Stimulated activated CD4-positive, alpha-beta T cell treated with anti-CD3 and anti-CD28 coated beads, Interleukin-15, amount 100 ng/mL, for 1 hour (primary cell): ENCODE measurements at places on chromosomes 7 and 10.

- no peak for DNase-seq
Observed at GRCh38 chr7:114930829-114931655, 9.1 kb downstream of the MDFIC start.

DNA sequence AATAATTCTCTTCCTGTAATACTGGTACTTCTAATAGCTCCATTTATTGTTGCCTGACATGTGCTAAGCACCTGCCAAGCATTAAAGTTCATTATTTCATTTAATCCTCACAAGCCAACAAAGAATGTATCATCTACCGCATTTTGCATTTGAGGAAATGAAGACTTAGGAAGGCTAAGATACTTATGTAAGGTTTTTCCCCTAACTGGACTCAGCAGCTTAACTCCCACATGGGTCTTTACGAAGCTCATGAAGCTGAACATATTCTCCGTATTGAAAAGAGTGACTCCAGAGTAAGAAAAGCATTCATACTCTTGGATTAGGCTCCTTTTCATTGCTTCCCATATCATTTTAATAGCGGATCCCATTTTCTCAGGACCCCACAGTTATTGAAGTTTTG, 155.7 kb upstream of the TMEM72 start:
- DNase-seq = no peak

- DNase-seq = no peak
Observed at GRCh38 chr10:3782146-3782450, 2.9 kb downstream of the KLF6 start.

DNA sequence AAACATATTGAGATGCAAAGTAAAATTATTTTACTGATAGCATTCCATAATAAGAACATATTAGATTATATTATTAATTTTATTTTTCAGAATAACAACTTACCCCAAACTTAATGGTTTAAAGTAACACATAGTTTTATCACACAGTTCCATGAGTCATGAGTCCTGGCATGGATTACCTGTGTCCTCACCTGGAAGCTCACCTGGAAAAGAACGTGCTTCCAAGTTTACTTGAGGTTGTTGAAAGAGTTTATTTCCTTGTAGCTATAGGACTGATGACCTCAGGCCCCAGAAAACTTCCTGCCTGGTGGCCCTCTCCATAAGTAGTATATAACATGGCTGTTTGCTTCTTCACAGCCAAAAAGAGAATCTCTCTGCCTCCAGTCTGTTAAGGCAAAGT, 254.6 kb downstream of the TFEC start:
- no peak for DNase-seq

- no peak for DNase-seq
Observed at GRCh38 chr10:110609605-110610004, 34.5 kb upstream of the RBM20 start.

- DNase-seq = no peak
Observed at GRCh38 chr7:139058943-139059342, 23.1 kb upstream of the ZC3HAV1L start.

- no peak for DNase-seq
Observed at GRCh38 chr10:101568054-101568745, 19.9 kb downstream of the POLL start.

- no peak for DNase-seq
Observed at GRCh38 chr7:96521068-96521894, 188.4 kb downstream of the SEM1 start.

DNA sequence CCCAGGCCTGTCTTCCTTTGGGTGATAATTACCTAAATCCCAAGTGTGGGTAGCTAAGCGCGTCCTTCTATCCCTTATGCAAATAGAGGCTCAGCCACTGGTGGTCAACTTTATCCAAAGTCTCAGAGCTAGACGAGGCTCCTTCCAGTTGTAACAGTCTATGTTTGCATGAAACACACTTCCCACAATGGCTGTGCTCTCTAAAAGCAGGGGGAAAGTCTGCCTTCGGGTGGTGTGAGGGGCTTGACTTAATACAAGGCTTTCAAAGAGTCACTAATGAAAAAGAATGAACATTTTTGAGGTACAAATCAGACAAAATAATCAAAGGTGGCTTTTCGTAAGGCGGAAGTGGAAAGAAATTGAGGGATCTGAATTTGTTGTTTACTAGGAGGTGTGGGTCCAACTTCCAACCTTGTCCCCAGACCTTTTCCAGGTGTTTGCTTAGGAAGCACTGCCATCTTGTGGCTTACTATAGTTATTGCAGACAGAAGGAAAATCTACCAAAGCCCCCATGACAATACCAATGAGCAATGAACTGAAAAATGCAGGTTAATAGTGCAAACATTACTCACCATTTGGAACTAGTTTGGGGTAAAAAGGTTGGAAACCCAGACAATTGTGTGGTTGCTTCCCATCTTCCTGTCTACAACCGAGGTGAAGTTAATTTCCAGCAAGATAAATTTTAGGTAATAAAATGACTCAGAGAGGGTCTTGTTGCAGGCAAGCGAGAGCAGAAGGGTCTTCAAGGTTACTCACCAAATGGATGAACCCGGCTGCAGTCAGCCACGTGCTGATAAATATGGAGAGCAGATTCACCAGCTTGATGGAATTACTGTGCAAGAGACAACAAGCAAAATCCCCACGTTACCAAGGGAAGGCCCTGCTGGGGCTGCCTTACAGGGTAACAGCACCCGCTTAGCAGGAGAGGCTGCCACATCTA, 525.7 kb downstream of the KCNMA1 start:
- DNase-seq = no peak

DNA sequence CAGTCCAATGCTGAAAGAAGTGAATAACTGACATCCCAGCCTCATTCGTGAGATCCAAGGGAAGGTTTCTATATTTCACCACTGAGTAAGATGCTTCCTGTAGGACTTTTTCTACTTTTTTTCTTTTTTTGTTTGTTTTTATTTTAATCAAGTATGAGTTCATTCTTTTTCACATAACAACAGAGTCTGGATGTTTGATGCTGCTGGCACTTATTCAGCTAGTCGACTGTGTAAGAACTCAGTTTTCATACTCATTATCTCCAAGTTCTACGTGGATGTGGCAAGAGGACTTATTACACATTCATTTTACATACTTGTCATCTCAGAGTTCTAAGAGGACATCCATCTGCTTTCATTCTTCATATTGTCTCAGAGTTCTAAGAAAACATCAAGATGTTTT, 86.9 kb downstream of the CPXM2 start:
- no peak for DNase-seq

- no peak for DNase-seq
Observed at GRCh38 chr7:131182446-131183058, 145.1 kb upstream of the MKLN1 start.

GRCh38 chr7:20562461-20562860, 53.0 kb upstream of the ABCB5 start:
- DNase-seq = no peak

DNA sequence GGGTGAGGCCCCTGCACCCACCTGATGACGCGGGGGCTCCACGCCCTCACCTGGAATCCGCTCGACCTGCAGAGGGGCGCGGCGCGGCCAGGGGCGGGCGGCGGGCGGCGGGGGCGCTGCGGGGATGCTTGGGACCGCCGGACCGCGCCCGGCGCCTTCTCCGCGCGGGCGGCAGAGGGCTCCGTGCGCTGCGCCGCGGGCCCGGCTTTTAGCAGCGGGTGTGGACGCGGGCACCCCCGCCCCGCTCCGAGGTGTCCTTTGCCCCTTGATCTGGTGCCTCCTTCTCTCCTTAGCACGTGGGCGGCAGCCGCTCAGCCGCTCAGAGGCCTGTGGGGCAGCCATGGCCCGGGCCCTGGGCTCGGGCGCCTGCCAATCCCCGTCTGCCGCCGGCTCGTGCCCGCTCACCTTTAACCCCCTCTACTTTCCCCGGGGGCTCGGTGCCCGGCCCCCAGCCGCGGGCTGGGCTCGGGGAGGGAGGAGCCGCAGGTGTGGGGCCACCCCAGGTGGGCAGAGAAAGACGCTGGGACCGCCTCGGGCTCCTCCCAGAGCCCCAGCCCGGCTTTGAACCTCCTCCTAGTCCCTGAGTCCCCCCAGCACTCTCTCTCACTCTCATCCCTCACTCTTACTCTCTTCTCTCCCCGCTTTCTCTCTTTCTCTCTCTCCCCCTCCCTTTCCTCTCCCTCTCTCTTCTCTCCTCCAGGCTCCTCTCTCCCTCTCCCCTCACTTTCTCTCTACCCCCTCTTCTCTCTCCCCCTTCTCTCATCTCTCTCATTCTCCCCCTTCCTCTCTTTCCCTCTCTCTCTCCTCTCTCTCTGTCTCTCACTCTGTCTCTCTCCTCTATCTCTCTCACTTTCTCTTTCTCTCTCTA, 19.7 kb upstream of the VPS37D start:
- DNase-seq = no peak

DNA sequence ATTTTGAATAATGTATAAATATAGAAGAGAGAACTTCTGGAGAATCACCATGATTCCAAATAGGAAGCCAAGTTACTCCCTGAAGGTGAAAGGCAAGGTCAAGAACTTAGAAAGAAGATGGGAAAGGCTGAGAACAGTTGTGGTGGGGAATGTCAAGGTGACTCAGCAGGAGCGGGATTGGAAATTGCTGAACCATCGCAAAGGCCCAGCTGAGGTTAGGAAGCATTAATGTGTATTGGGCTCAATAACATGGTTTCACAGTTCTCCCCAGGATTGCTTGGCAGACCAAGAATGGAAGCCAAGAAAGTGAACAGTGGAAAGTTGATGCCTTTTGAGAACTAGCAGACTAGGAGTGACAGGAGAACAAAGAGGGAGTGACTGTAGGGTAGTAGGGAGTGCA, 133.3 kb downstream of the VTI1A start:
- no peak for DNase-seq

DNA sequence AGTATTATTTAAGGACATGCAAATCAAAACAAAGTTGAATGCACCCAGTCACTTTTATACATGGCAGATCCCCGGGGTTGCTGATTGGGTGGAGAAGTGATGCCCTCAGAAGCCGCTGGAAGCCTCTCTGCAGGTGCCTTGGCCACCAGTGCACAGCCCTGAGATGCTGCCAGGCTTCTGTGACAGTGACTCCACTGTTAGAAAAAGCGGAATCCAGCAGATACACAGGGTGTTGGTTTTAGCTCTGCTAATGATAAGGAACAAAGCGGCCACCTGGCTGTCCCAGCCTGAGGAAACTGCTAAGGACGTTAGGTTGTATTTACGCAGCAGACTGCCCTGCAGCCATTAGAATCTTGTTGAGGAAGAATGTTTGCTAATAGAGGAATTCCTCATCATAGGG, 47.5 kb downstream of the JAKMIP3 start:
- no peak for DNase-seq

GRCh38 chr10:72328045-72328828, 26.5 kb downstream of the DNAJB12 start:
- DNase-seq = no peak

DNA sequence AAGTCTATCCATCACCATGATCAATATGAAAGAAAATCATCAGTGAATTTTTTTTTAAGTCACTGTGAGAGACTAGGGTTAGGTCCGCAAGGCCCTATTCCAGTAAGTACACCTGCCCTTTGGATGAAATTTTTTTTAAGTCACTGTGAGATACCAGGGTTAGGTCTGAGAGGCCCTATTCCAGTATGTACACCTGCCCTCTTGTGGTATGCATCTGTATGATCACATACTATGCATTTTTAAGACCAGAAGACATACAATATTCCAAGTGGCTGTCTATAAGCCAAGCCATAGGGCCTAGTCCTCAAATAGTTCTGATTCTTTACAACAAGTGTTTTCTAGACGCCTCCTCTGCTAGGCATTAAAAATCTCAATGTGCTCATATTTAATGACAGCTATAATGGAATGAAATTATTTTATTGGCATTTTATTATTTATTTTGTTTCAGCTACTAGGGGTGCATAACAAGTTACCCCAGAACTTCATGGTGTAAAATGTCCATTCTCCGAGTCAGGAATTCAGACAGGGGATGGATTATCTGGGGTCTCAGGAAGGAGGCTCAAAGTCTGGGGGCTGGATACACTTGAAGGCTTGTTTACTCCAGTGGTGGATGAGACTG, 53.1 kb downstream of the TEX36 start:
- no peak for DNase-seq

- no peak for DNase-seq
Observed at GRCh38 chr7:139808427-139808826, 20.6 kb upstream of the TBXAS1 start.

DNA sequence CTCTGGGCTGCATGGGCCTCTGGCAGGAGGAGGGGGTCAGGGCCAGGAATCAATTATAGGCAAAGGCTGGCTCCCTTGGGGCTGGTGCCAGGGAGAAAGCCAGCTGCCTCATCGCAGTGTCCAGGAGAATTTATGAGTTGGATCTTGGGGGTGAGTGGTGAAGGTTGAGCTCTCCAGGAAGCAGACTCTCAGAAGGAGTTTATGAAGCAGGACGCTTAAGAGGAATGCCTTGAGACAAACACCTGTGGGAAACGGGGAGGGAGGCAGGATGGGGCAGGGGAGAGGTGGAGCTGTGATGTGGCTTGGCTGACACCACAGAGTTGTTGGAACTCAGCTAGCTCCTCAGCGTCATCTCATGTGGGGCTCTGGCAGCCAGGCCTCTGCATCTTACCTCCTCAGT, 428.5 kb downstream of the RPS24 start:
- no peak for DNase-seq

- DNase-seq = no peak
Observed at GRCh38 chr7:142811154-142811737, 40.5 kb downstream of the PRSS2 start.

DNA sequence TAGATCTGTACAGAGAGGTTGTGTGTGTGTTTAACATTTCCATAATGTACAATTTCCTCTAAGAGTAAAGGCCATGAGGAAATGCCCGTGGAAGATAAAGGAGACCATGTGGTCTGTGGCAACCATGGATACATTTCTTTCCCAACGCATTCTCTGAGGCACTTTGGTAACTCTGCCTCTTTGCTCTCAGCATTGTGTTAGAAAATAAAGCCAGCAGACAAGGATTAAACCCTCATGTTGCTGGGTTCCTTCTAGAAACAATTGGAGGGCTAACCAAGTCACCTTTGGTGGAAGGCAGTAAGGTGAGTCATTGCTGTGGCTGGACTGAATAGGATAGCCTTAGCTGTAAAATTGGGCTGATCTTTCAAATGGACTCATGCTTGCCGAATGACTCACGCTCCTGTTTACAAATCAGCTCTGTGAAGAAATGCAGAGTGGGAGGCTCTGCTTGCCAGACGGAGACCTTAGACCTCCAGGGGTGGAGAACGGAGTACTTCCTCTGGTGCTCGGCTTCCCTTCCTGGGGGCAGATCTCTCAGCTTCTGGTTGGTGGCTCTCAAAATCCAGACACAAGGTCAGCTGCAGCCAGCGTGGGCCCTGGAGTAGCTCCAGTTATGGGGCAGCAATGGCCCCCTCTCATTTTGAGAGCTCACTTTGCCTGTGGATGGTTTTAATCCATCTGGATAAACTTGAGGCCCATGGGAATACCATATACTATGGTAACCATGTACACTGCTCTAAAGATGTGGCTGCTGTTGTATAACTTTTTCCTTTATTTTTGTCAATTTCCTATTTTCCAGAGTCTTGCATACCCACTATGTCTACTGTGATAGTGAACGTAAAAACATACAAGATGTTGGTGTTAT, 137.3 kb downstream of the TCF7L2 start:
- DNase-seq = no peak
